Epithelial cell of proximal tubule (primary cell): ENCODE measurements at places on chromosomes 1 and 21. TPM values are rescaled to one million over a fixed set of nuclear protein-coding genes. Genes with fewer than 3 reads are reported as not detected.

CC2D1B gene
- total RNA-seq: 32.5 and 33.9 TPM in 2 replicates

BCL2L15 gene
- 0.06 and 0.14 TPM in 2 replicates for total RNA-seq

S100A8 gene
- not detected in 2 replicates for total RNA-seq

CTNNBIP1 gene
- total RNA-seq: 25.5 and 26.8 TPM in 2 replicates

S100A14 gene
- total RNA-seq: 11.2 and 43.8 TPM in 2 replicates

USH2A gene
- total RNA-seq: not detected in 2 replicates

SH2D1B gene
- 0.07 and 0.23 TPM in 2 replicates for total RNA-seq
